Neural progenitor cell (in vitro differentiated cells): ENCODE measurements at places on chromosomes 13 and 19.

- DNase-seq = no peak
Observed at GRCh38 chr19:14814982-14815652, 19.9 kb downstream of the OR7A5 start.

- DNase-seq = no peak
Observed at GRCh38 chr13:32229443-32229842, 85.7 kb downstream of the ZAR1L start.

DNA sequence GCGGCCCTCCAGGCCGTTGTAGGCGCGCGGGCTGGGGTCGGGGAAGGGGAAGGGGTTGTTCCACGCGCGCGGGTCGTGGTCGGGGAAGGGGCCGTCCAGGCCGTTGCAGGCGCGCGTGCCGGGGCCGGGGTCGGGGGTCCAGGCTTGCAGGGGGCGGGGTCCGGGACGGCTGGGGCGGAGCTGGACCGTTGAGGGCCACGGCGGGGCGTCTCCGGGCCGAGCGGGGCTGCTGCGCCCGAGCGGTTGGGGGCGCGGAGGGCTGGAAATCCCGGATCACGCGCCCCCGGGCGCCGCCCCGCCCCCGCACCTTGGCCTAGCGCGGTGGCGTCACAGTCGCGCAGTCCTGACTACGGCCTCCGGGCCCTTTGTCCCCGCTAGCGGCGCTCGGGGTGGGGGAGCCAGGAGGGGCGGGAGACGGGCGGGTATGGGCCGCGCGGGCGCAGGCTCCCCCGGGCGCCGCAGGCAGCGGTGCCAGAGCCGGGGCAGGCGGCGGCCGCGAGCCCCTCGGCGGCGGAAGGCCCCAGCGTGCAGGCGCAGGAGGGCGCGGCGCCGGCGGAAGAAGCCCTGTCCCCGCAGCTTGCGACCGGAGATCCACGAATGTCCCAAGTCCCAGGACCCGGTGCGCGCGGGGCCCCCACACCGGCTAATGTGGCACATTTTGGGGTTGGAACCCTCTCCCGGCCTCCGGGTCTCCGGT lies 665 bp downstream of the GPX4 start:
- DNase-seq = peak; percentile 92

GRCh38 chr19:54325194-54325621 lies 12.2 kb upstream of the LILRA5 start:
- peak; percentile 42 for DNase-seq

DNA sequence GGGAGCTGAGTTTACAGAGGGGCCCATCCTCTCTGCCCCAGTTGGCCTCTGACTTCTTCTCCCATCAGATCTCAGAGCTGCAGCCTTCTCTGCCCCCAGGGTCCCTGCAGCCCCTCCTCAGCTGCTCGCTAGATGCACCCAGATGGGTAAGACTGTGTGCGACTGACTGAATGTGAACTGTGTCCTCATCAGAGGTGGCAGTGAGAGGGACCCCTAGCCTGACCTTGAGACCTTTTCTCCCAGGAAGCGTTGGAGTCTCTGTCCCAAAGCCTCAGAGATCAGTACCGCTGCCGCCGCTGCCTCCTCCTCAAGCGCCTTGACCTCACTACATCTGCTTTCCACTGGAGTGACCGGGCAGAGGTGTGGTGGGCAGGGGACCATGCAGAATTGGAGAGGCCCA lies 2.4 kb downstream of the FAM98C start:
- DNase-seq = no peak

DNA sequence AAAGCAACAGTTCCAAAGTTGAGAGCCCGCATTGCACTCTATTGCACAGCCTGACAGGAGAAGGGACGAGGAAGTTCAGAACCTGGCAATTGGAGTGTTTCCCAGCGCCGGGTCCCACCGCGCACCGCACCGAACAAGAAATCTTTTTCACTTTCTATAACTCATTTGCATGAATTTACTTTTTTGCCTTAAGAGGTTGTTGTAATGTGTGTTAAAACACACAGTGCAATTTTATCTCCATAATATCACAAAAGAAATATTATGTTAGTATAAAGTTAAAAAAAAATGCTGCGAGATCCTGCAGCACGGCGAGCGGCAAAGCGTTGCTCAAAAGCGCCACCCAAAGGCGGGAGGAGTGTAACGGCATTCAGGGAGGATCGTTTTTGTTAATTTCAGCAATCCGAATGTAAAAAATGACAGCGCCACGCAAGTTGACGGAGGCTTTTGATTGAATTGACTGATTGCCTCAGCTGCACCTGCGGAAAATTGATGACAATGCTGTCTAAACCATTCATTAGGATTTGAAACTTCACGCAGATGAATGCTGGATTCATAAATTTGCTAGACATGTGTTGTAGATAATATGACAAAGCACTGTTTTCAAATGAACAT lies 303.6 kb upstream of the ZNF507 start:
- DNase-seq = peak; percentile 77

DNA sequence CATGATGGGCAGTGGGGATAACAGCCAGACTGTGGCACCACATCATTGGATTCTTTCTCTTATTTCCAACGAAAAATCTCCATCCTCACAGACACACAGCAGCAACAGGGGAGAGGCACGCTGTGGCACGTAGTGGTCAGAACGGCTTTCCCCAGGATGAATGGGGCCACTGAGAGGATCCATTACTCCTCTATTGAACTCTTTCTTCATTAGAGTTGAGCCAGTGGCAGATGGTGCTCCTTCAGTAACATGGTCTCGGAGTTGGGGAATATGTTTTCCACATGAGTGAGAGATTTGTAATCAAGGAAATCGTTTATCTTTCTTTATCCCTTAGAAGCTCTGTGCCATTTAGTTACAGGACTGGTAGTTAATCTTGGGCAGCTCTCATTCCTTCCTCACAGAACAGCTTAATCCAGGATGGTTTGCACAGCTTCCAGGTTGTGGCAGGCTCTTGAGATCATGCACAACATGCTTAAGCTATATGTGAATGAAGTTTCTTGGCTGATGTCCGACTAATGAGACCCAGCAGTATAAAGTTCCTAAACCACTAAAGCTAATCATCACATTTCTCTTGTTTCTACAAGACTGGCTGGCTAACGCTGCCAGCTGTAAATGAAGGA lies 180.5 kb upstream of the SLC10A2 start:
- no peak for DNase-seq

- no peak for DNase-seq
Observed at GRCh38 chr19:17510220-17510993, 1.0 kb upstream of the PGLS start.

DNA sequence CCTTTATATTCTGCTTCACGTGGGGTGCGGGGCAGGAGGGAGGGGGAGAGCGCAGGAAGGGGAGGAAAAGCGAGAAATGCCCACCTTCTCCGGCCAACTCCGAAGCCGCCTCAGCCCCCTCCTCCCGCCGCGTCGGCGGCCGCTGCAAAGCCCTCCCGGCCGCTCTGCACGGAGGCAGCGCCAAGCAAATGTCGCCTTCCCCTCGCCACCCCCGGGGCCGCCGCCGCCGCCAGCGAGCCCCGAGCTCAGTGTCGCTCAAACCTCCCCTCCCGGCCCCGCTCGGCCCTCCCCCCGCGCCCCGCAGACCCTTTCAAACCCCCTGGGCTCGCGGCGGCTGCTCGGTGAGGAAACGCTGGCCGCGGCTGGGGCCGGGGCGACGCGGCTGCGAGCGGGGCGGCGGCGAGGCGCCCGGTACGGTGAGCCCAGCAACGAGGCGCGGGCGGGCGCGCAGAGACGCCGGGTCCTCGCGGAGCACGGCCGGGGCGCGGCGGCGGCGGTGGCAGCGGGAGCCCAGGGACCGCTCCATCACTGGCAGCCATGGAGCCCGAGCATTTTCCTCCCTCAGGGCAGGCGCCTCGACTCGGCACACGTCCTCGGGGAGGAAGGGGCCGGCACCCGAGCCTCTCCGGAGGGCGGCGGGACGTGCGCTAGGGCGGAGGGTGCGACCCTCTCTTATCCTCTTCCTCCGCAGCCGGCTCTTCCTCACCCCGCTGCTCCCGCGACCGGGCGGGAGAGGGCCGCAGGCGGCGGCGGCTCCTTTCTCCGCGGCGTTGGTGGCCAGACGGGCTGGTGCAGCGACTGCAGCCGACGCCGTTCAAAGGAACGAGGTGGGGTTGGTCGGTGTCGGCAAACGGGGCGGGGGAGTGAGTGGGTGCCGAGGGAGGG lies 463 bp upstream of the TSC22D1 start:
- DNase-seq = peak; percentile 62

DNA sequence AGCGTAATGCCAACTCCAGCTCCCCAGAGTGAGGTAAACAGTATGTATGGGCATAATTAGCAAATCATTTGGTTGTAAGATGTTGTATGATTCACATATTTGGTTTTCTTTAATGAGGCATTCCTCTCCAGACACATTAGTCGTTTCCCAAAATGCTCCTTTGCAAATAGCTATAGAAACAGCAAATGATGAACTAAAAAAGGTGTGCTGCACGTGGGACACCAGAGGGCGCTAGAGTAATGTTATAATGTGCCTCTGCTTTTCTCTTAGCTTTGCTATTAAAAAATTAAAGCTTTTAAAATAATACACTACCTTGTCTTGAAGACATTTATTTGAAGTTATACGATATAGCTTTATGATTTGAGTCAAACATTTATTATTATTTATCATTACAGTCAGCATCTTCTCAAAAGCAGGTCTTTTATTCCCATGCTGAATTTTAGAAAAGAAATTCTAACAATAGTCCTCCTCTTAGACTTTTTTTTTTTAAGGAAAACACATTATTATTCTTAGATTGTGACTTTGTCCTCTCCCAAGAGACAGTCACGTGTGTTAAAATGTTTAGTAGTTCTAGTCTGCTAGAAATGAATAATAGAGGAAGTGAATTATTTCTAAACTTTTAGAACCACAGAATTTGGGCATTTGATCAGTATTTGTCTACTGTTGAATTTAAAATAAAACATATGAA lies 121.6 kb upstream of the FRY start:
- DNase-seq = peak; percentile 75

DNA sequence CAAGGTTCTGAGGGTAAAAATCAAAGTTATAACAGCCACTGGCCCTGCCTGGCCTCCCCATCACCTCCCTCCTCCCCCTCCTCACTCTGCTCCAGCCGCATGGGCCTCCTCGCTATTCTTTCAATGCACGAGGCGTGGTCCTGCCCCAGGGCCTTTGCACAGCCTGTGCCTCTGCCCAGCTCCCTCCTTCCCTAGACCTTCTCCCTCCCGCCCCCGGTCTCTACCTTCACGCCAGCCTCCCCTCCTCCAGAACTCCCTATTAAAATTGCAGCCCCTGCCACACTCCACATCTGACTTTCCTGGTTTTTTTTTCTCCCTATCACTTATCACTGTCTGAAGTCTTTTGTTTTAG lies 3.3 kb downstream of the RAX2 start:
- DNase-seq = no peak

DNA sequence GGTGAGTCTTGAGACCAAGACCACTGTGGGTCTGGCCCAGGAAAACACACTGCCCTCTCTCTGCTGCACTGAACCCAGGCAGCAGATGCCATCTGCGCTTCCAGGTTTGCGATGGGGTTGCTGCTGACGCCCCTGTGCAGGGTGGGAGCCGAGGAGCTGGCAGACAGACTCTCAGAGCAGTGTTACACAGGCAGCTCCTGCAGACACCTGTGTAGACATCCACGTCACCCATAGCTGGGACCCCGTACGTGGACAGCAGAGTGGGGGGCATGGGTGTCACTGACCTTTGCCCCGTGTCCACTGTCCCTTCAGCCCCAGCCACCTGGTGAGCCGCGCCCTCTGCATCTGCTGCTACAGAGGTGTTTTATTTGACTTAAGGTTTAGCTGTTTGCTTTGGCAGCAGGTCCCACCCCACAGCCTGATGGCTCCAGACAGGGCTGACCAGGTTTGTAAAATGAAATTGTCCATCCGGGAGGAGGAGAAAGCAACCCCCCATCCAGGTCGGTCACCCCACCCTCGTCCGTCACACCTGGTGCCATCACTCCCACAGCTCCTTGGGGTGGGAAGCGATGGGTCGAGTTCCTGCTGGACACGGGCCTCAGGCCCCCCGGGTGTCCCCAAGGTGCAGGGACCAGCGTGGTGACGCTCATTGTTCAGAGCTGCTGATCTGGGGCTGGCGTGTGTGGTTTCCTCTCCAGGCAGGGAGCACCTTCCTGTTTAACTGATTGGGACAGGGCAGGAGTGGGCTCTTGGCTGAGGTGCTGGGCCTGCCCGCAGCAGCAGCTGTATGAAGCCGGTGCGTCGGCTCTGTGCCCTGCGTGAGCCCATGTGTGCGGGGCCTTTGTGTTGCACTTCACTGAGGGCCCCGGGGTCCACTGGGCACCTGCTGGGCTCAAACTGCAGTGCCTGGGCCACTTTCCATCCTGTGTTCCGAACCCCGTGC lies 28.4 kb downstream of the MCF2L start:
- DNase-seq = no peak

DNA sequence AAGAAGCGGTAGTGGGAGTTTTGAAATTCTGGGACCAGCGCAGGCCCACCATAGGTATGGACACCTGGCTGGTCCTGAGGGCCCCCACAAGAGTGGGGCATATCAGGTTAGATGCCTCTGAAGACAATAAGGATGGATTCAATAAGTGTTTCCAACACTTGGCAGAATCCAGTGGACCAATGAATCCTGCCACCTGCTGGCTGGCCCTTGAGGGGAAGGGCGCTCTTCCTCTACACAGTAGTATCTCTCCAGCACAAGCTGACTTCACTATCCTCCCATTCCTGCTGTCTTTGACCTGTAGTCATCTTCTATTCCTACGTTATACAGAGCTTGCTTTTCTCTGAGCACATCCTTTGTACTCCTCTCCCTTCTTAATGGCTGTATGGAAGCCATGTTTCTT lies 199.7 kb upstream of the TSHZ3 start:
- DNase-seq = peak; percentile 42

DNA sequence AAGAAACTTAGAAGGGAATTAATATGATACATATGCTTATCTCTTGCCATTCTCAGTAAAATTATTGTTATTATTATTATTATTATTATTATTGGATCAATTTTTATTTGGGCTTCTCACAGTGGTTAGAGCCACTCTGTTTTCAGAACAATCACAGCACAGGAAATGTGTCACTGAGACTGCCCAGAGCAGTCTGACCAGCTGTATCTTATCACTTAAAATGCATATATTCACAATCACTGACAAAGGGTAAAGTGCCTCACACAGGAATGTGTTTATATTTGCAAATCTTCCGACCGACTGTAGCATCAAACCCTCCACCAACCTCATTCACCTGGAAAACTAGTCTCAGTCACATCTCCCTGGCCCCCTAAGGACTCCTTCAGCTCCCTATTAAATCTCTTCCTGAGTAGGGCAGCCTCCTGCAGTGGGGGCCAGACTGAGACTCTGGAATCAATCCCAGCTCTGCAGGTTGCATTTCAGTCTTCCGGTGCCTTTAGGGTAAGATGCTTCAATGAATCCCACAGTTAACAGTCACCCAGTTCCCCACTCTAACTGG lies 738.3 kb upstream of the SLITRK5 start:
- peak; percentile 56 for DNase-seq

- no peak for DNase-seq
Observed at GRCh38 chr13:110978390-110978789, 63.5 kb upstream of the ANKRD10 start.
